Coronary artery (tissue), 2 donors: ENCODE measurements at places on chromosomes 4 and X.

DNA sequence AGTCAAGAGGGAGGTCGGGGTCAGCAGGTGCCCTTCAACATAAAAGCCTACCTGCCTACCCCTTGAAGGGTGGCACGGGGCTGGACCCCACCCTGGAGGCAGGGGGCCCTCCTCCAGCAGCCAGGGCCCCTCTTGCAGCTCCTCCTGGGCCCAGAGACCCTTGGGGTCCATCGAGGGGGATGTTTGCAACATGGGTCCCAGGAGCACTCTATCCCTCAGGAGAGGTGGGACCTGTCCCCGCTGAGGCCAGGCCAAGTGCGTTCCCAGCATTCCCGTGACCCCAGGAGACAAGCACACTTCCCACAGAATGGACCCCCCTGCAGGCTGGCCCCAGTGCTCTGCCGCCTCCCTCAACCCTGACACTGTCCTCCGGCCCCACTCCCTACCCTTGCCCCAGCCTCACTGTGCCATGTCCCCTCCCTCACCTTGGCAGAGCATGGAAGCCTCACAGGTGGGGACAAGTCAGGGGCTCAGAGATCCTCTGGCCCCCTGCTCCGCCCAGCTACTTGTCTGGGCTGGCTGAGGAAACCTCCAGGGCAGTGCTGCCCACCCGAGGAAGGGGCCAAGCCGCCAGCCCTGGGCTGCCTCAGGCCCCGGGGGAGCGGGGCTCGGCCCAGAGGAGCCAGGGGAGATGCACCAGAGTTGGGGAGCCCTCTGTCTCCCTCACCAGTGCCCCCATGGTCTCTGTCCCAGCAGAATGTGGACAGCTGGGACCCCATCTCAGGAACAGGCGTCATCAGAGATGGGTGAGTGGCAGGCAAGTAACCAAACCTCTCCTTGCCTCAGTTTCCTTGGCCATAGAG lies 2.2 kb downstream of the MXD4 start:
- DNase-seq = no peak

DNA sequence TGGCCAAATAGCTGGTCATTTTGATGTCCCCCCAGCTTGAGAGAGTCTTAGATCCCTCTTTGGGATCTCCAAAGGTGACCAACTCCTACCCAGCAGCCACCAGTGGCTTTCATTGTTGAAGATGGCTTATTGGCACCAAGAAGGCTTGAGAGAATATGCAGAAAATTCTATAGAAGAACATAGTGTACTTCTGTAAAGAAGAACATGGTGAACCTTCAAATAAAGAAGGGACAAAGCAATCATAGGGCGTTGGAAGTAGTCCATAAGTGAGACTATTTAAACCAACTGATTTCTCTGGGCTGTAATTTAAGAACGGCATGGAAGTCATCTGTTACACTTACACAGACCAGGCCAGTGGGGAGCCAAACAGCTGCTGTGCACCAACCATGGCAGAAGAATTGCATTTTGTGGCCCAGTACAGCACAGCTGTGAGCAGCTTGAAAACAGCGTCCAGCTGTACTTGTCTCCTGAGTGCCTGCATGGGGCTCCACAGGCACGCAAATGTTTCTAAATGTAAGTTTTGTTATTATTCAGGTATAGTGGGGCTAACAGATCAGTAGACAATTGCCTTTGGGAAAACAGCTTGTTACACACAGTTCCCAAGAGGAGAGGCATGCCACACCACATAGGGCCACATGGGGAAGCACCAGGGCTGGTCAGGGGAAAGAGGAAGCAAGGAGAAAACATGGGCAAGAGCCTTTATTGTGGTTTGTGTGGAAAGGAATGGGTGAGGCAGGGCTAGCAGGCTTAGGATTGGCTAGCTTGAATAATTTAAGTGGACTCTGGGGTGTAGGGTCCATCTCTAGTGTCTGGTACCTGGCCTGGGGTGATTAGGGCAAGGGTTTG lies 125.0 kb downstream of the ARHGAP6 start:
- DNase-seq = no peak

GRCh38 chr4:8221476-8221875 lies 22.4 kb downstream of the SH3TC1 start:
- DNase-seq = no peak

DNA sequence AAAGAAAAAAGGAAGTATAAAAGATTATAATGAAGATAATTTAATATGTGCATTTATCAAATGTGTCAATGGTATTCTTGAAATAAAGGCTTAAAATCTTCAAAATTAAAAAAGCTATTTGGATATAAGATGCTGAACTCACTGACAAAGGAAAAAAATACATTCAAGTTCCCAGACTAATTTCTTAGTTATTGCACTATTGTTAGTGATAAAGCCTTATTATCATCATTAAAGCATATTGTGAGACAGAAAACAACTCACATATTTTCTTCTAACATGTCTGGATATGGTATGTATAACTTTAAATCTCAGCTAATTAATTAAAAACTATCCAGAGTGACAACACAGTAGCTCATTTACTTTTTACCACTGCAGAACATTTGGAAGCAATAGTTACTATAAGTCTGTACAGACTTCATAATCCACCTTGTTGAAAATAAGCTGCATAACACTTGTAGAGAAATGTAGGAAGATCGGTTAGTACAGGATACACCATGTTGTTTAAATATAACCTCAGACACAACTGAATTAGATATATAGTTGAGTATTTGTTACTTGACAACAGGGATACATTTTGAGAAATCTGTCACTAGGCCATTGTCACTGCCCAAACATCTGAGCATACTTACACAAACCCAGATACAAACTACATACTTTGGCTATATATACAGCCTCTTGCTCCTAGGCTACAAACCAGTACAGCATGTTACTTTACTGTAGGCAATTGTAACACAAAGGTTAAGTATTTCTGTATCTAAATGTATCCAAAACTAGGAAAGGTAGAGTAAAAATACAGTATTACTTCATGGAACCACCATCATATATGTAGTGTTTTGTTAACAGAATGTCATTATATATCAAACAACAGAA lies 12.8 kb upstream of the FAM200B start:
- no peak for DNase-seq

DNA sequence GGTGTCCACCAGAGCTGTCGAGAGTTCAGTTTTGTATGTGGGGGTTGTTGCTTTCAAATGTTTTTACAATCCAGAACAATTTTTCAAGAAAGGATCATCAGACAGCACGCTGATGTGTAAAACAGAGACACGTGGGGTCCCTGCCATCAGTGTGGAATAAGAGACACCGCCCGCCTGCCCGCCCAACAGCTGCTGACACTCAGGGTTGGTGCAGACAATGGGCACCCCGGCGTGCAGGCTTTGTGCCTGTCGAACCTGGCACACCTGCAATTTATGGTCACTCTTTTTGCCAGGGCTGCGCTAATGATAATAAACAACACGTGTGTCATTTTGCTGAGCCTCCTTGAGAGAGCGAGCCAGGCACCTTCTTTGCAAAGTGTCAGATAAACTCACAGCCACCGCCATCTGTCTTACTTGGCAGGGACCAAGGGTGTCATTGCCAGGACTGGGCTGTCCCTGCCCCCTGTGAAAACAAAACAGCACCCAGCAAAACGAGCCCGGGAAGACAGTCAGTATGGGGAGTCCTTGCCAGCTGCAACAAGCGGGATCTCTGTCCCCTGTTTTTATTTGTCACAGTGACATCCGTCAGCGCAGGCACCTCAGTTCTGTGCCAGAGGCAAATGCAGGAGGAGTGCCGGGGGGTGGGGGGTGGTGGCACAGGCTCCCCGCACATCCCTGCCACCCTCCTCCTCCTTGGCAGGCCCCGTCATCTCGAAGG lies 69.1 kb downstream of the PSAPL1 start:
- DNase-seq = no peak

GRCh38 chrX:43225626-43226328 lies 430.3 kb upstream of the MAOA start:
- no peak for DNase-seq

DNA sequence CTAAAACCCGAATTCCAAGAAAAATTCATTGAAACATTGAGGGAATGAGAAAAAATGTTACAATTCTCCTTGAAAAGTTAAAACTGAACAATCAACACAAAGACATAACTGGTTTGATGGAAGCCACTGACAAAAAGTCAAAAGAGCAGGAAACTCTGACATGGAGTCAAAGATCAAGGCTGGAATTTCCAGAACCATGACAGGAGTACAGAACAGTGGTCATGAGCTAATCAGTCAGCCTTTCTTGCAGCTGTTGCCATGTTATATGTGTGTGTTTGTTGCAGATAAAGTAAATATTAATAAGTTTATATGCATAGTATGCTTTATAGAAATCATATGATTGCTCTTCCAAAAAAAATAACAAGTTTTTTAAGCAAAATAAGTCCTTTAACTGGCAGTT lies 184.7 kb upstream of the HCCS start:
- no peak for DNase-seq

DNA sequence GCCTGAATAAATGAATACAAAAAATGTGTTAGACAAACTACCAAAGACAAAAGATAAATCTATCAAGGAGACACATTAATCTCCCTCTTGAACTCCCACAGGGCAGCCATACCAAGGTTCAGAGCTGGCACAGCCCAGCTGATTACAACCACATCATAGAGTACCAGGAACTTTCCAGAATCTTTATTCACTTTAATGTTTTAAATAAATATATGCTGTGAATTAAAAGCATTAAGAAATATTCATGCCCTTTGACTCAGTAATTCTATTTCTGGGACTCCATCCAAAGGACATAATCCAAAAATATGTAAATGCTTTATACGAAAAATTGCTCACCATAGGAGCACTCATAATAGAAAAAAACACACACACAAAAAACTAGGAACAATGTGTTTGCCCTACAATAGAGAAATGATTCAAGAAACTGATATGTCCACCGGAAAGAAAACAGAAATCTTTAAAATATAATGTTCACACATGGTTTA lies 126.0 kb downstream of the LDB2 start:
- no peak for DNase-seq

GRCh38 chr4:180596888-180597483 lies 1646.2 kb upstream of the TENM3 start:
- DNase-seq = no peak

- no peak for DNase-seq
These were observed 54.8 kb downstream of the MSX1 start for GRCh38 chr4:4914059-4914820.

- DNase-seq = no peak
These were observed 6.6 kb upstream of the UTP3 start for GRCh38 chr4:70681704-70682103.

GRCh38 chrX:49627086-49627777 lies 28.4 kb downstream of the GAGE1 start:
- no peak for DNase-seq

GRCh38 chr4:157459785-157460184 lies 239.3 kb downstream of the GRIA2 start:
- DNase-seq = no peak

GRCh38 chr4:6854098-6854744 lies 55.4 kb upstream of the TBC1D14 start:
- DNase-seq = no peak
